HS-5 (cell line): ENCODE measurements at places on chromosomes 7 and 10.

- DNase-seq, result no peak
These were observed 26.7 kb downstream of the TMEM273 start for GRCh38 chr10:49161411-49161997.

DNA sequence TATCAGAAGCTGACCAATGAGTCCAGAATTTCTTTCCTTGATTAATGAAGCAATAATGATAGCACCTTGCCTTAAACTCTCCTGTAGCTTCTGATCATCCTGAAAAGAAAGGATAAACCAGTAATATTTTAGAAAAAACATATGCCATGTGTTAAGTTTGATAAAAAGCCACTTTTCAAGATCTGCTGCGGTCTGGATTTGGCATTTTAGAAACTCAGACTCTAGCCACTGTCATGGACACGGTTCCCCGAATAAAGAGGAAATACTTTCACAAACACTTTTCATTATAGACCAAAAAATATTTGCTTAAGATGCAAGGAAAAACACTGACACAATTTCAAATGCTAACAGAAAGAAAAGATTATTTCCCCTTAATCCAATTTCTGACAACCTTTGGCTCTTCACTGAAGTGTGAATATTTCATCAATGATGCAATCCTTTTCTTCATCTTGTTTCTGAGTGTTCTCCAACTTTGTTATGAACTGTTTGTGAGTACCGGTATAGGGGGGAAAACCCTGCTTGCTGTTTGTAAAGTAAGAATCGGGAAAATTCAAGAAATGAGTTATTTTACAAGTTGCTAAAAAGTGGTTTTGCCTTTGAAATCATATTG is 329.5 kb downstream of the CRPPA start:
- DNase-seq, result no peak

- no peak for DNase-seq
These were observed 38.2 kb downstream of the FKBP6 start for GRCh38 chr7:73366127-73366526.

DNA sequence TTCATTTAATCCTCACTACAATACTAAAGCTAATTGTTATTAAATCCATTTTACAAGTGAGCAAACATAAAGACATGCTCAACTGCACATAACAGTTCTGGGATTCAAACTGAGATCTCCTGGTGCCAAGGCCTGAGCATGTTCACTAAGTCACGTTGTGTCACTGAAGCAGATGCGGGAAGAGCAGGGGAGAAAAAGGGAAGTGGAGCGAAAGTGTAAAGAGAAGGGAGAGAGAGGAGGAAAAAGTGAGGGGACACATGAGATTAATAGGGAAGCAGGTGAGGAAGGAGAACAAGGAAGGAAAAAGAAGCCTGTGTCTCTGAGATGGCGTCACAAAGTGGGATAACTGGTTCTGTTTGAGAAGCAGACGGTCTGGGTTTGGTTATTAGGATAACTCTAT is 38.9 kb upstream of the KAT6B start:
- no peak for DNase-seq

DNA sequence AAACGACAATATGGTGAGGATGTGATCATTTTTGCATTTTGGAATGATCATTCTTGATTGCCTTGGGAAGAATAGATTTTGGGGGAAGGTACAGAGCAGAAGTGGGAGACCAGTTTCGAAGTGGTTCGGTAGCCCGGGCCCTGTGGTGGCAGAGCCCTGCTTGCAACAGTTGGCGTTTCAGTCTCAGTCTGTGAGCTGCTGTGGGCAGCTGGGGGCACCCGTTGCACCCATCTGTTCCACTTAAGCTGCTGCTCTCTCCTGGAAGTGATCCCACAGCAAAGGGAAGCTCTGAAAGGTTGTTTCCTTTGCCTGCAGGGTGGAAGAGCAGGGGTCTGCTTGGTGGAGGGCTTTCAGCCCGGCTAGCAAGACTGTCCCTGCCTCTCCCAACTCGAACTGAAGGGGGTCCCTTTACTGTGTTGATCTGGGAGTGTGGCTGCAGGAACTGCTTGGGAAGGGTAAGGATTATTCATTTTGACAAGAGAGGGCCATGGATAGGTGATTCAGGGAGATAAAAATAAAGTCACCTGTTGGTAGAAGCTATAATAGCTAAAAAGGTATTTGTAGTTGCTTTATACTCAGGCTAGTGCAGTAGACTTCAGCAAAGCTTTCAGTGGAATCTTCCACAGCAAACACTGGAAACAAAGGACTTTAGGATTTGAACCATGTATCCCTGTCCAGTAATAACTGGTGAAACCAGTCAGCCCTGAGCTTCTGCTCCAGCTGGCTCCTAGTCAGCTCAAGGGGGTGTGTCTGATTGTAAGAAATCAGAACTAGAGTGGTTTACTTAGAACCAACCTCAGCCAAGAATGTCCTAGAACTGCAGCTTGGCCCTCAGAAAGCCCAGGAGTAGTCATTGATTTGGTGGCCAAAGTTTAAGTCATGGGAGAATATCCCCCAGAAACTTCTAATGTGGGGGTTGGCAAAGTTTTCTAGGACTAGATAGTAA is 53.1 kb upstream of the PDCD4 start:
- no peak for DNase-seq

DNA sequence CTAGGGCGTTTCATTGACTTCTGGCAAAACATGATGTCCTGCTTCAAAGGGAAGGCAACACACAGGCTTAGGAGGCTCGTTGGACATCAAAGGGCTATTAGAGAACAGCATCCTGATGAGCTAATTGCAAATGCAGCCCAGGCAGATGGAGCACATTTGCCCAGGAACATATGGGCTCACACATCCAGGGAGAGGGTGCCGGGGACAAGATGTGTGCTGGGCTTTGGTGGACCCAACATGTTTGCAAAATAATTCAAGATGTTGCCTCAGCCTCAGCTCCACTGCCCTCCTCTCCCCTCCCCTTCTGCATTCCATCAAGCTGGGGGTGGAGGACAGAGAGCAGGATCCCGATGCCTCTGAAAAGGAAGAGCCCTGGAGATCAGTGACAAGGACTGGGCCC is 217.1 kb upstream of the ZMIZ1 start:
- no peak for DNase-seq
